ENCODE measurements at places on chromosomes 7 and 10.

- no peak for DNase-seq
These were observed 7.7 kb downstream of the SH2D4B start for GRCh38 chr10:80545258-80545881.

- no peak for DNase-seq
These were observed 37.4 kb downstream of the PRKAG2 start for GRCh38 chr7:151839451-151839921.

GRCh38 chr7:137130751-137131158 lies 212.8 kb downstream of the PTN start:
- DNase-seq, result no peak

DNA sequence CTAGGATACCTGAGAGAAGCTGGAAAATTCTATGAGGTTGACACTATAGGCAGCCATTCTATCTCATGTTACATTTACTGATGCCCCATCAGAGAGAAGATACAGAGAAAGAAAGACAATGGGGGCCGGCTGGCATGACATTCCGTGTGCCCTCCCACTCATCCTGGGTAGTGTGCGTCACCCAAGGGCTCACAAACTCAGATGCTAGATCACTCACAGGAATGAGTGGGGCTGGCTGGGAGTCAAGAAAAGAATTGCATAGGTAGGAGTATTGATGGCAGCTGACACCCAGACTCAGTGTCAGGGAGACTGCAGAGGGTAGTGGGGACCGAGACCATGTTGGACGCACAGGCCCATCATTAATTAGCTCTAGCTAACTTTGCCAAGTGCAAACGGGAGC lies 1113.5 kb upstream of the AUTS2 start:
- DNase-seq, result no peak

DNA sequence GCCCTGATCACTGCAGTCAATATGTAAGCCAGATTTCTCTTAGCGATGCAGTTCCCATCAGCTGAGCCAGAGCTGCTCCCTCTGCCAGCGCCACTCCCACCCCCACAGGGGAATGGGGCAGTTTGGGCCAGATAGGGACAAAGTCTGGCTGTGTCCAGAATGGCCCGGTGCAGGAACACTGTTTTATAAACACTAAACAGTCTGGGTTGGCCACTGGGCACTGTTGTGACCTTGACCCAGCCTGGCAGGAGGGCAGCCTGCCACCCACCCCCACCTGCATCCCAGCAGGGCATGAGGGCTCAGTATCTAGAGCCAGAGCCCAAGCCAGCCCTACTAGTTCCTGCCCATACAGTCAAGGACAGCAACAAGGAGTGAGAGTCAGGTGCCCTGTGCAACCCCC lies 1.3 kb downstream of the OGDHL start:
- DNase-seq, result no peak

- DNase-seq, result no peak
These were observed 145.0 kb upstream of the GHITM start for GRCh38 chr10:83994325-83994724.

DNA sequence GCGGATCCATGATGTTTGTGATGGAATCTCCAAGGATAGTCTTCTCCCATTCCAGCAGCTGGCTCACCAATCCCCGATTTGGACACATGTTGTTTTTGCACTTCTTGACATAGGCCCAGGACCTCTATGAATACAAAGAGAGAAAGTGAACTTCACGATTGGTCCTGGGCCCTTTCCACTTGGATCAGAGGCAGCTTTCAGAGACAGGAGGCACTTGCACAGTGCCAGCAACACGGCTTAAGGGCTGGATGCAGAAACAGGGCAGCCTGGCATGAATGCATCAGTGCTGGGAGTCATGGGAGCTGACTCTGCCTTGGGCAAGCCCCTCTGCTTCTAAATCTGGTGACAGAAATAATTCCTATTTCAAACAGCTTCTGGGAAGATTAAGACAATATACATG lies 2.1 kb upstream of the TMEM120A start:
- no peak for DNase-seq
